ENCODE measurements at places on chromosomes 6 and 20.

DNA sequence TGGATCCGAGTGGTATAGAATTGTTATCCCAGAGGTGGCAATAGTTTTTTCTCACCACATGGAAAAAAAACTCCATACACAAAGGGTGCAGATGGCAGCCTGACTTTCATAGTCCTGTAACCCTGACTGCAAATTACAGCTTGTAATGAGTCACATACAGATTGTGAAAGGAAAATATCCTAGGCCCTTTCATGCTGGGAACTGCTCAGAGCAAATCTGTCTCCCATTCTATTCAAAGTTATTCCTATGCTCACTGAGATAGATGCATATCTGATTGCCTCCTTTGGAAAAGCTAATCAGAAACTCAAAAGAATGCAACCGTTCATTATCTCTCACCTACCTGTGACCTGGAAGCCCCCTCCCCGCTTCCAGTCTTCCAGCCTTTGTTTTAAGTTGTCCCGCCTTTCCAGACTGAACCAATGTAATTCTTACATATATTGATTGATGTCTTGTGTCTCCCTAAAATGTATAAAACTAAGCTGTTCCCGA lies 108.7 kb upstream of the MAP3K4 start:
- no peak for DNase-seq

DNA sequence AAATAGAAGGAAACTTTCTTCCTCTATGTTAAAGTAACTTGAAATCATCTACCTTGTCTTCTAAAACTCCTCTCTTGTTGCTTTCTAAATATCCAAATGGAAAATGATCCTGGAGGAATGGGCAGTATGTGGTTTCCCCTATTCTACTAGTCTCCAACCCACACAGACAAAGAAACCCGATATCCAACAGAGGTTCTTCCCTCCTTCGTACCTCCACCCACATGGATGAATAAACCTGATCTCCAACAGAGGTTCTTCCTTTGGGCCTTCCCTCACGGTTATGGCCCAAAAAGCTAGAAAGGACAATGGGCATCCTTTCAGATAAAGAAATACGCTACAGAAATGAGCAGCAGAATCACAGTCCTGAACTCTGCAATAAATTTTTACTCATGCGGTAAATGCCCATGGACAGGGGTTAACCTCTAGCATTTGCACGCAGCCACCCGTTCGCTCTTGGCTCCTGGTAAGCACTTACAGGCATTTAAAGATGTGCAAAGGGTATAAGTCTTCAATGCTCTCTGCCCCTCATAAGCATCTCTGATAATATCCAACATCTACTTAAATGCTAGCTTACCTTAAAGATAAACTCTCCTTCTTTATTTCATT lies 130.9 kb downstream of the GMPR start:
- no peak for DNase-seq

DNA sequence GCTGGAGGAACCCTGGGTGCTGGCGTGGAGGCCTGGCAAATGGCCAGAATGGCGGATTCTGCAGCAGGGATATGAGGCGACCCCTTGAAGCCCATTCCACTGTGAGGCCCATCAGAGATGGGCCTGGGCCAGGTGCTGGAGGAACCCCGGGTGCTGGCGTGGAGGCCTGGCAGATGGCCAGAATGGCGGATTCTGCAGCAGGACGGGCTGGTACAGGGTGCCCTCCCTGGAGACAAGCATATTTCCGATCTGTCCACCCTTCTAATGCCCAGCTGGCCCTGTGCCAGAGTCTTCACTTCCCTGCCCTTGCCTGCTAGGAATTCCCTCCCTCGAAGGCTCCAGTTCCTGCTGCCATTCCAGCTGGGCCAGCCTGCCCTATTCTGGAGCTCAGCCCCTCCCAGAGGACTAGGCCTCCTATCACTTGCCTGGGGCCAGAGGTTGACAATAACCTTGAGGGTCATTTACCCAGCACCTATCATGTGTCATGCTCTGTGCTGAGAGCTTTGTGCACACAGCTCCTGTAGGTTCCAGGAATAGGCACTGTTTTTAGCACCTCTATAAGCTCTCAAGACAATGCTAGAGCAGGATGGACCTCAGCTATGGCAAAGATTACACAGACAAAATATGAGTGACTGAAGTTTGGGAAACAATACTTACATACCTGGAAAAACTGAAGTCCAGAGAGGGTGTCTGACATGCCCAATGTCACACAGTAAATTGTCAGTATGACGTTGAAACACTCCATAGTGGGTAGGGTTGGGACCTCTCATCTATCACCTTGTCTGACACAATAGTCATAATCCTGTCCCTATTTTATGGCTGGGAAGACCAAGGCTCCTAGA lies 21.4 kb downstream of the SUN5 start:
- no peak for DNase-seq

GRCh38 chr20:61764471-61765025 lies 301.1 kb downstream of the TAF4 start:
- no peak for DNase-seq

DNA sequence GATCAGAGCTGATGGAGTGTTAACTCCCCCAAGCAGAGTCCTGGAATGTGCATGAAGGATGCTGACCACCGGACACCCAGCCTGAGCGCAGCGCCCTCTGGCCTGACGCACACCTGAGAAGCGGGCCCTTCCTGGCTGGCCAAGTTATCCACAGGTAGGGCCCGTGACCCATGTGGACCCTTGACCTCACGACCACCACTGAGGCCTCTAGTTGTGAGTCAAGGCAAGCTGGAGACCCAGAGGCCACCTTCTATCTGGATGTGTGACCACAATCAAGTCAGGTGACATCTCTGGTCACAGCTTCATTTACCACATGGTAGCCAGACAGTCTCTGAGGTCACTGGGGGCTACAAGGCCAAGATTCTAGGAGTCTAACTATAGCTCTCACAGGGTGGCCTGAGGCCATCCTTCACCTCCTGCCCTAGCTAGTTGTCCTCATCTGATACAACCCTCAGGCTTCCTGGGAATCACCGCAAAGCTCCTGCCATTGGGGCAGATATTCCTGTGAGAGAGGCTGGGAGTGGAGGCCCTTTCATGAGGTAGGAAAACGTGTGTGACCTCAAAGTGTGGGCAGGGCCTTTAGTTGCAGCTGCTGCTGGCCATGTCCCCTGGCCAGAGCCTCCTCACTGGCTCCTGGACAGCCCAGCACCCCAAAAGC lies 53.1 kb downstream of the DSTN start:
- no peak for DNase-seq

DNA sequence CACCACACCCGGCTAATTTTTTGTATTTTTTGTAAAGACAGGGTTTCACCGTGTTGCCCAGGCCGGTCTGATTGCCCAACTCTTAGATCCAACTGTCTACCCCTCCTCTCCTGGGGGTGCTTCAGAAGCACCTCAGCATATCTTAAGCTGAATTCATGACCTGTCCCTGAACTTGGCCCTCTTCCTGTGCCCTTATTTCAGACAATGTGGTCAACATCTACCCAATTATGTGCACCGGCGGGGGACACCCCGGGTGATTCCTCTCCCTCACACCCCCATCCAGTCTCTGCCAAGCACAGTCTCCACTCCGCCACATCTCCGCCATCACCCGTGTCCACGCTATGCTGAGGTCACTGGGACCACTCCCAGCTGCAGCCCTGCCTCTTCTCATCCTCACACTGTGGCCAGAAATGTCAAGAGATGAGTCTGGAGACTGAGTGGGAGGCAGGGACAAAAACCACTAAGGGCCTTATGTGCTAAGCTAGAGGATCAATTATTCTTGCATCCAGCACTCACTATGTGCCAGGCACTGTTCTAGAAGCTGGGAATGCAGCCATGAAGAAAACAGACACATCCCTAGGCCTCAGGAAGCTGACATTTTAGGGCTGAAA lies 111.9 kb downstream of the ARMC2 start:
- DNase-seq = no peak

DNA sequence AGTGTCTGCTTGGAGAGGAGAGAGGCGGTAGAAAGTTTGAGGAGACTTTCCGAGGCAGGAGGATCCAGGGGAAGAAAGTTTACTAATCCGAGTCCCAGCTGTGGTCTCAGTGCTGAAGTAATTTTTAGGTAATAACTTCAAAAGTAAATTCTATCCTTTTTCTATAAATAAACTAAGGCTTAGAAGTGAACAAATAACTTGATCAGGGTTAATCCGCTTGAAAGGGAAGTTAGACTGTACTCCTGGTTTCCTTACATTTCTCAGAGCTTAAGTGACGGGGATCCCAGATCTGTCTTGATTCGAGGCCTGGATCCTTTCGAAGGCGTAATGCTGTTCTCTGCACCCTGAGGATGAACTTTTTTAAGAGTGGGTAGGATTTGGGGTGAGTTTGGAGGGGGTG lies 2.6 kb downstream of the STK35 start:
- no peak for DNase-seq

DNA sequence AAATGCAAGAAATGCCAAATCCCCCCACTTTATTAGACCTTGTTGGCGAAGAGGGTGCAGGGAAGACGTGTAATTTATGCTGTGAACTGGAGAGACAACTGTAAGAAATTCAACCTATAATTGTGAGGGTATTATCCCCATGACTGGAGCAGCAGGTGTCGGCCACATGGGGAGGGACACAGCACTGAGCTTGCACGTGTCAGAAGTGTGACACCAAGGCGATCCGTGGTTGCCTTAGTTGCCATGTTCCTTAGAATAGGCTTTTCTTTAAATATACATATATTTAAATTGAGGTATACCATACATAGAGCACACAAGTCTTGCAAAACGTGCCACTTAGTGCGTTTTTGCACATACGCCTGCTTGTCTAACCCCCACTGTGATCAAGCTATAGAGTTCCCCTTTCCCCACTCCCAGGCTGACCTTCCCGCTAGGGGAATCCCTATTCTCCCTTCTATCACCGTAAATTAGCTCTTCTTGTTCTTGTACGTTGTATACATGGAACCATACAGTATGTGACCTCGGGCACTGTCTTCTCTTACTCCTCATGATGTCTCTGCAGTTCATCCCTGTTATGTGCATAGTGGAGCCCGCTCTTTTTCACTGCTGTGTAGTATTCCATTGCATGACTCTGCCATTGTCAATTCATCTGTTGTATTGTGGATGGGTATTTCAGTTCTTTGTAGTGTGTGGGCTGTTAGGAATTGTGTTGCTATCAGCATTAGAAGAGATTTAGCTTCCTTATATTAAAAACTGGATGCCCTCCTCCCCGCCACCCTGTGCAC lies 81.6 kb upstream of the PMEPA1 start:
- no peak for DNase-seq

- DNase-seq = no peak
These were observed 27.9 kb upstream of the CCR6 start for GRCh38 chr6:167094820-167095637.
